ENCODE measurements at places on chromosomes 16 and 17. TPM values are rescaled to one million over a fixed set of nuclear protein-coding genes. Genes with fewer than 3 reads are reported as not detected.

Gene CIBAR2
- not detected for total RNA-seq

Gene CTRB2
- total RNA-seq = not detected

Gene KRTAP4-4
- total RNA-seq = not detected

Gene PPL
- 0.20 TPM for total RNA-seq

Gene HOXB6
- 27.4 TPM for total RNA-seq

Gene KRTAP4-3
- total RNA-seq = not detected

Gene KRTAP2-1
- not detected for total RNA-seq
